ENCODE measurements at places on chromosomes 13 and 19.

- DNase-seq, result peak; percentile 81
Measured at GRCh38 chr13:50387051-50387581, 371.9 kb downstream of the KCNRG start.

GRCh38 chr19:38691938-38692457, 44.5 kb downstream of the ACTN4 start:
- DNase-seq, result no peak

DNA sequence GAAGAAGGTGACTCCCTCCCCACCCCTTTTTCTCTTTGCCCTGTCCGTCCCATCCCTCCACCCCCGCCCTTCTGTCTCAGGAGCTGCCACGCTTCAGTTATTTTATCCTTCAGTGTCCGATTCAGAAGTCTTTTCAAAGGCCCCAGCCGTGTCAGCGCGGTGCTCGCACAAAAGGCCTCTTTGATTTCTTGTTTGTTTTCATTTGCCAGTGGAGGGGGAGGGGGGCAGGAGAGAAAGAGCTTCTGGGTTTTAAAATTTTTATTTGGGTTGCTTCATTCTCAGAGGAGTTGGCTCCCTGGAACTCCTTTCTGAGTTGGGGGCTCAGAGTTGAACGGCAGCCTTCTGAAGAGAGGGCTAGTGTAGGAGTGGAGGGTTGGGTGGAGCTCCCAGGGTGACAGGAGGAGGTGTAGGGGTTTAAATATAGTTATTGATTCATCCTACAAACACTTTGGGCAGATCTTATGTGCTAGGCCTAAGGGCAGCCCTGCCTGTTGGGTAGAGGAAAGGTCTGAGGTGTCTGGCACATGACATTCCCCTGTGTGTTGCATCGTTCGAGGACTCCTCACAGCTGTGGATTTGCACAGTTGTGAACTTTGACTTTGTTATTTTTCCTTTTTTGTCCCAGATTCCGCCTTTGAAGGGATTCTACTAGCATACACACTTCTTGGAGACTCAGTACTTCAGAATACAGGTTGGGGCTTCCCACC, 36.8 kb downstream of the NFIX start:
- no peak for DNase-seq

DNA sequence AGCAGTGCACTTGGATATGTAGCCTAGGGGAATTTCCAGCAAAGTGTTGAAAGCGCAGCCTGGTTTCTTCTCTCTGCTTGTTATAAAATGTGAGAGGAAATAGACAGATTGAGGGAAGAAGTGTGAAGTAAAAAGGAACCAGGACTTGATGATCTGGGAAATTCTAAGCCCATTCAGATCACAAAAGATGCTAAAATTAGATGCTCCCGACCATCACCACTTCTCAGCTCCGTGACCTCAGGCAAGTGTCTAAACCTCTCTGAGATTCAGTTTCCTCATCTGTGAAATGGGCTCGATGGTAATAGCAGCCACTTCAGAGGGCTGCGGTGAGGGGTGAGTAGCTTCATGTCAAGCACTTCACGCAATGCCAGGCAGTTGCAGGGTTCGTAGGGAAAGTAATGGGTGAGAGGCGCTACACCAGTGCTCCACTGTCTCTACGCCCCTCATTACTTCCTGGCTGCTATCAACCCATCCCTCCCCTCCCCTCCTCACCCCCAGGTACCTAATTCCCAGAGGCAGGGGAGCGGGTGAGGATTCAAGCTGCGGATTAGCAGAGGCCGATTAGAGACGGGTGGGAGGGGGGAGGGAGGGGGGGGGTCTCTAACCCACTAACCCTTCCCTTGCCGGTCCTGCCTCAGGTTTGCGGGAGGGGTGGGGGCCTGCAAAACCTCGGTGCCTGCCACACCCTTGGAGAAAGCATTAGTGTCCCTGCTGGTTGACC, 9.0 kb upstream of the NFIC start:
- no peak for DNase-seq

GRCh38 chr19:18558604-18559003, 934 bp downstream of the KXD1 start:
- DNase-seq, result no peak

- DNase-seq, result peak; percentile 74
Measured at GRCh38 chr19:5080030-5080654, 111.2 kb downstream of the KDM4B start.

DNA sequence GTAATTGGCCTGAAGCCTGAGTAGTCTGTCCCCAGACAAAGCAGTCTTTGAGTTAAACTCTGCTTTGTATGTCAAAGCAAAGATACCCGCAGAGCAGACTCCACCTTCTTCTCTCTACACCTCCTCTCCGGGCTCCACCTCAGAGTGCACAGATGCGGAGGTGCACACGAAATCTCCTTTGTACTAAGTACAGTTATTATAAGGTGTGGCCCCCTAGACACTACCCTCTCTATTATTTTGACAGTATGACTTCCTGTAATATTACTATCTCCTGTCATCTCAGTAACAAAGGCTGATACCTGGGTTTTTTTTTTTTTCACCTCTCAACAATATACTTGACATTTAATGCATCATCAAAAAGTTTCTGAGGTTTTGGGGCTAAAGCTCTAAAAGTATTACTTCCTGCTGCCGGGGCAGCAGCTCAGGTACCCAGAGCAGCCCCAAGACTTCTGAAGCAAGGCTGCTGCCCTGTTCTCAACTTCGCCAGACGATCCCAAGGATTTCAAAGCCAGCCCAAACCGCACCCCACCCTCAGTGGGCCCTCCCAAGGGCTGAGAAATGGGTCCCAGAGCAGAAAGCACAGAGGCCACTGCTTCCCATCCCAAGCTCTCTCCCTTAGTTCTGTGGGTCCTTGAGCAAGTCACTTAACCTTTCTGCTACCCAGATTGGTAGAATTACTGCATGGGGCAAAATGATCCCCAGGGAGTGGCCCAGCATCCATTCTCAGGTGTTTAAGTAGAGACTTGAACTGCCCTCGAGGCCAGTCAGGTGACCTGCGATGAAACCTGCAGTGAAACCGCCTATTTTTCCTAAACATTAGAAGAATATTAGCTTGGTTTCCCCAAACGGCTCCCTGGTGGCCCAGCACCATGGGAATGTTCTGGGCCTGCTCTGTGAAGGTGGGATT, 180.6 kb downstream of the FOXO1 start:
- no peak for DNase-seq

GRCh38 chr13:101942038-101942437, 459.8 kb downstream of the FGF14 start:
- peak; percentile 6 for DNase-seq

GRCh38 chr19:46748325-46749109, 2.3 kb upstream of the STRN4 start:
- no peak for DNase-seq

GRCh38 chr13:94933936-94934335, 221.6 kb upstream of the SOX21 start:
- DNase-seq, result no peak

DNA sequence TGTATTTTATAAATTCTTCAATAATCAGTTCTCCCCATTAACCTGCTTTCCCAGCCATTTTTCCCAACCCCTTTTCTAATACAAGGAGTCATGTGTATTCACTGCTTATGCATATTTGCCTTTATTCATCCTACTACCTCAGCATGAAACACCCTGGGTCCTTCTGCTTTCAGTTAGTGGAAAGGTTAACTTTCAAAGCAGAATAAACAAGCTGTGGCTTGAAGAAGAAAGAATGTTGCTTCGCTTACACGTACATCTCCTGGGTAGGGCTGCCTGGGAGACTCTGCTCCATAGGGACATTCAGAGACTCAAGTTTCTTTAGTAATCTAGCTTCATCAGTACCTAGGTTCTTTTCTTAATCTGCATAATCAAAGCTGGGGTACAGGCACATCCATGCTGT, 567.8 kb upstream of the SLC10A2 start:
- no peak for DNase-seq

- DNase-seq, result no peak
Measured at GRCh38 chr13:113260996-113261395, 36.0 kb upstream of the LAMP1 start.

- DNase-seq, result no peak
Measured at GRCh38 chr19:28334419-28334818, 878.5 kb downstream of the UQCRFS1 start.

DNA sequence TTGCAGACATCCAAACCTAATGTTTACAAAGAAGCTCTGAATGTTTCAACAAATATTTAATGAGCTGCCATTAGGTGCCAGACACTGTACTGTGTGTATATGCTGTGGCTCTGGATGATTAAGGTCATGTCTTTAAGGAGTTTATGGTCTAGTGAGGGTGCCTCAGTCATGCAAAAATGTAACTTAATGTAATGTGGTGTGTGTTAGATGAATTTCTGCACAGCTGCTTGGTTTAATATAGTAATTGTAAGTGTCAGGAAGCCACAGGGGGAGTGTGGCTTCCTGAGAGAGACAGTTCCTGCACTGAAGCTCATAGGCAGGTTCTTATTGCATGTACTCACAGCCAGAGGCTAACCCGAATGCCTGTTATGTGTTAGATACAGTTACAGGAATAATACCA, 43.3 kb downstream of the SPATA13 start:
- no peak for DNase-seq

DNA sequence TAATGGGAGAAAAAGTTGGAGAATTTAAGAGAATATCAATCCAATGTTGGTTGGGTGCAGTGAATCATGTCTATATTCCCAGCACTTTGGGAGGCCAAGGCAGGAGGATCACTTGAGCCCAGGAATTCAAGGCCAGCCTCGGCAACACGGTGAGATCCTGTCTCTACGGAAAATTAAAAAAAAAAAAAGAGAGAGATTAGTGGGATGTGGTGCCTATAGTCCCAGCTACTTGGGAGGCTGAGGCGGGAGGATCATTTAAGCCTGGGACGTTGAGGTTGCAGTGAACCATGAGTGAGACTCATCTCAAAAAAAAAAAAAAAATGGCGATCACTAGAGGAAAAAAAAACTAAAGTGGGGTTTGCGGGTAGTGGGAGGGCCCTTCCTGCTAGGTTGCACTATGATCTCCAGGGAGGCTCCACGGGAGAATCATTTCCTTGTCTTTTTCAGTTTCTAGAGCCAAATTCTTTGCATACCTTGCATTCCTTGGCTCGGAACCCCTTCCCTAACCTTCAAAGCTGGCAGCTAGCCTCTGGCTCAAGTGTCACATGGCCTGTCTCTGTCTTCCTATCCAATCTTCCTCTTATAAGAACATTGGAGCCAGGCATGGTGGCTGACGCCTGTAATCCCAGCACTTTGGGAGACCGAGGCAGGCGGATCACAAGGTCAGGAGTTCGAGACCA, 5.8 kb upstream of the ERCC2 start:
- DNase-seq, result peak; percentile 34

GRCh38 chr13:85616275-85616674, 182.9 kb downstream of the SLITRK6 start:
- no peak for DNase-seq

DNA sequence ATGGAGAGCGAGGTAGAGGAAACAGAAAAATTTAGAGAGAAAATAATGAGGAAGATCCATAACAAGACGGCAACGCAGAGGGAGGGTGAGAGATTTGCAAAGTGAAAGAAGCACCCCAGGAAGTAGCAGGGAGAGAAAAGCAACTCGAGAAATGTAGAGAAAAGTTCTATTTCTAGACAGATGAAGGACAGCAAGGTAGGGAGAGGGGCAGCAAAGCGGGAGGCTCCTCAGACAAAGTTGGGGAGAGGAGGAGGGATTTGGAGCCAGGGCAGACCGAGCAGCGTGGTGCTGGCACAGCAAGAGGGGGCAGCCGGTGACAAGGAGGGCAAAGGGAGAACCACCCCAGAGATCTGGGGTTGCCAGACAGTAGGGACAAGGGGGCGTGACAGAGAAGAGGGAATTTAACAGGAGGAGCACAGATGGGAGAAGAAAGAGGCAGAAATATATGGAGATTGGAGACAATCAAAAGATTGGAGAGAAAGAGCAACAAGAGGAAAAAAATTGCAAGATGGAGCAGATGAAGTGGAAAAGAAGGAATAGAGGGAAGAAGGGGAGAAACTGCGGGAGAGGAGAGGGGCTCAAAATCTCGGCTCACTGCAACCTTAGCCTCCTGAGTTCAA, 989 bp downstream of the ZNF766 start:
- no peak for DNase-seq

DNA sequence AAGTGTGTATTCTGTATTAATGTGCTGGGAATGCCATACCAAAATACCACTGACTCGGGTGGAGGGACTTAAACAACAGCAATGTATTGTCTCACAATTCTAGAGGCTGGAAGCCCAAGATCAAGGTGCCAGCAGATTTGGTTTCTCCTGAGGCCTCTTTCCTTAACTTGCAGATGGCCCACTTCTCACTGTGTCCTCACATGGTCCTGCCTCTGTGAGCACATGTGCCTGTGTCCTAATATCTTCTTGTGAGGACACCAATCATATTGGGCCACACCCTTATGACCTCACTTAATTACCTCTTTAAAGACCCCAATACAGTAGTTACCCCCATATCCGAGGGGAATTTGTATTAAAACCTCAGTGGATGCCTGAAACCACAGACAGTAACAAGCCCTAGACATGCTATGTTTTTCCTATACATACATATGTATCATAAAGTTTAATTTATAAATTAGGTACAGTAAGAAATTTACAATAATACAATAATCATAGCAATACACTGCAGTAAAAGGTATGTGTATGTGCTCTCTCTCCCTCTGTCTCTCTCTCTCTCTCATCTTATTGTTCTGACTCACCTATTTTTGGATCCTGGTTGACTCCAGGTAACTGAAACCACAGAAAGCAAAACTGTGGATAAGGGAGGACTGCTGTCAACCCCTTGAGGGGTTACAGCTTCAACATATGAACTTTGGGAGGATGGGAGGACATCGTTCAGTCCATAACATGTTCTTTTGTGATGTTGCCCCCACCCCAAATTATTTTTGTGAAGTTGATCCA, 174.3 kb downstream of the IRS2 start:
- no peak for DNase-seq

DNA sequence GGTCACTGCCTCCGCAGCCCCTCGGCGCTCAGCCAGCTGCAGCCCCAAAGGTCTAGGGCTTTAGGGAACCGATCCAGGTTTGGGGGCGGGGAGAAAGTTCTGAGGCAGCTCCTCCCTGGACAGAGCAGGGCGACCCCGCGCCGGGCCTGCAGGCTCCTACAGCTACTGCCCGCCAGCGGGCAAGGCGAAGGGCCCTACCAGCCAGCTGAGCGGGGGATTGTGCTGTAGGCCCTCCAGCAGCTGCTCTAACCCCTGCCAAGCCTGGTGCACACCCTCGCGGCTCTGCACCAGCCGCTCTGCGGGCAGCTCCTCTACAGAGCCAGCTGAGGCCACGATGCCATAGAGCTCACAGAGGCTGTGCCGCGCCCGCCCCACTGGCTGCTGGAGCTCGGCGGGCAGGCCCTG, 14.0 kb downstream of the PLIN4 start:
- DNase-seq, result no peak

- no peak for DNase-seq
Measured at GRCh38 chr13:31322702-31323405, 123.1 kb downstream of the B3GLCT start.

GRCh38 chr19:35704218-35704617, at the start of gene ZBTB32:
TSS of gene ZBTB32 (plus strand) at chr19:35704558. CDS start at chr19:35714627, 10,069 bp downstream.
- DNase-seq, result no peak
